ENCODE measurements at places on chromosomes 12 and 14. TPM values are rescaled to one million over a fixed set of nuclear protein-coding genes. Genes with fewer than 3 reads are reported as not detected.

DNA sequence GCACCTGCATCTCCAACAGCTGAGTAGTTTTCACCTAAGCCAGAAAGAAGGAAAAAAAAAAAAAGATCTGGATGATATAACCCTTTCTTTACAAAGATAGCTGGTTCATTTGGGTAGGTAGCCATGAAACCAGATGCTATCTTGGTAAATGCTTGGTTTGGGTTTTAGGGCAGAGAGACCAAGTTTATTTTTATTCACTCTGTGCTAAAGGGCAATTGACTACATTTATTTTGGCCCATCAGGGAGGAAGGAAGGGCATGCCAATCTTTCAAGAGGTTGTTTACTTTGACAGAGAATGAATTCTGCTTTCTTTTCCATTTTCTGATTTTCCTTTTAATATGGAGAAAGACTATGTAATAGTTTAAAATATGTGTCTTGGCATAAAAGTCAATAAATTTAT lies 91.0 kb downstream of the NTN4 start:
- no peaks in the 10 kb centered on the region for H3K4me1 ChIP-seq
- H3K27me3 ChIP-seq: no peaks in the 10 kb centered on the region
- H3K27ac ChIP-seq: no peak overlapping the region
- no peaks in the 10 kb centered on the region for H3K36me3 ChIP-seq
- no peak for DNase-seq
- H3K4me3 ChIP-seq: no peak overlapping the region

DNA sequence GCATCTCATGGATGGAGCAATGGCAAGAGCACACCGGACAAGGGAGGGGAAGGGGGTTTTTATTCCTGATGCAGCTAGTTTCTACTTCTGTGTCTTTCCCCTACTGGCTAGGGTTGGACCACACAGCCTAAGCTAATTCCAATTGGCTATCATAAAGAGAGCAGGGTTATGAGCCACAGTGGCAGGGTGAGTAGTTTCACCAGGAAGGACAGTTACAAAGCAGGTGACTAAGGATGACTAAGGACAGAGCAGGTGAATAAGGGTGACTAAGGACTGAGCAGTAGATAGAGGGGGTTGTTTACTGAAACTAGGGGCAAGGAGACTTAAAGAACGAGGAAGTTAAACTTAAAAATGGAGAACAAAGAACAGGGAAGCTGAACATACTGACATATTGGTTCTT lies 321.4 kb upstream of the SEL1L start:
- no peak for DNase-seq
- no peaks in the 10 kb centered on the region for H3K4me1 ChIP-seq
- H3K4me3 ChIP-seq: no peak overlapping the region
- no peaks in the 10 kb centered on the region for H3K36me3 ChIP-seq
- no peak overlapping the region for H3K27ac ChIP-seq

The WNT1 gene
- total RNA-seq: not detected

The LDHB gene
- total RNA-seq: 161 TPM

GRCh38 chr14:81384900-81385299 lies 15.2 kb downstream of the STON2 start:
- DNase-seq: no peak
- H3K36me3 ChIP-seq: no peaks in the 10 kb centered on the region
- H3K4me1 ChIP-seq: no peaks in the 10 kb centered on the region
- no peaks in the 10 kb centered on the region for H3K27me3 ChIP-seq

The TMEM229B gene
- 4.2 TPM for total RNA-seq

- no peaks in the 10 kb centered on the region for H3K36me3 ChIP-seq
- H3K4me1 ChIP-seq: no peaks in the 10 kb centered on the region
- H3K27ac ChIP-seq: no peak overlapping the region
- H3K4me3 ChIP-seq: no peak overlapping the region
- no peaks in the 10 kb centered on the region for H3K27me3 ChIP-seq
Measured at GRCh38 chr12:119375075-119375882, 40.8 kb downstream of the CCDC60 start.

- no peaks in the 10 kb centered on the region for H3K36me3 ChIP-seq
- H3K4me3 ChIP-seq: no peak overlapping the region
- H3K27ac ChIP-seq: no peak overlapping the region
- H3K4me1 ChIP-seq: peaks cover 40% of the 10 kb centered on the region
Measured at GRCh38 chr14:21072031-21072473, 1.9 kb downstream of the ARHGEF40 start.

DNA sequence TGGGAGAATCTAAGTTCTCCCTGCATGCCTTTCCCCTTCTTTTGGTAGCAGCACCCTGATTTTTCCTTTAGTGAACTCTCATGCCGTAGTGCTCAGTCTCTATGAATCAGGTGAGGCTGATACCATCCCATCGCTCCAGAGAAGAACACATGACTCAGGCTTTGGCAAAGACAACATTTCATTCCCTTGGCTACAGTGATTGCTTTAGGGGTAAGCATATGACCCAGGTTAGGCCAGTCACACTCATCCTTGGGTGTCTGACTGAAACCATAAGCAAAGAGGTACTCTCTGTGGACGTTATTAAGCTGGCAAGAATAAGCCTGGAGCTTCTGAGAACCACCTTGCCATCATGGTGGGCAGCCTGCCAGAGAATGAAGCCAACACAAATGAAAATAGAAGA lies 141.8 kb downstream of the MYRFL start:
- no peaks in the 10 kb centered on the region for H3K27me3 ChIP-seq
- H3K27ac ChIP-seq: no peak overlapping the region
- H3K36me3 ChIP-seq: no peaks in the 10 kb centered on the region
- H3K4me3 ChIP-seq: no peak overlapping the region

- peaks cover 27% of the 10 kb centered on the region for H3K27me3 ChIP-seq
- no peak for DNase-seq
- H3K4me3 ChIP-seq: no peak overlapping the region
- H3K4me1 ChIP-seq: peaks cover 21% of the 10 kb centered on the region
Measured at GRCh38 chr14:22427771-22428231, 161.2 kb downstream of the DAD1 start.

DNA sequence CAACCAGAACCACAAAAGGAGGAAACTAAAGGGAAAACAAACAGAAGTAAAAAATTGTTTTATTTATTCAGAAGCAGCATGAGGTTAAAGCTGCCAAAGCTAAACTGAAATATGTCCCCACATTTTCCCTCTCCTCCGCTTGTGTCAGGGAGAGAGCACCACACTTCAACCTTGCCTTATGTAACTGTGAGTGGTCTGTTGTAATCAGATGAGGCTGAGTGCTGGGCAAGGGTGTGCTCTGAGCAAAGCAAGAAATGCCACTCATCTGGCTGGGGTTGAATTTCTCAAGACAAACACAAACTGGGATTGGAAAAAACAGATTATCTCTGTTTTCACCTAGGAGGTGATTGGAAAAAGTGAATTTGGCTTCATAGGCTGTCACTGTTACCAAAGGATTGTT lies 12.2 kb downstream of the CAPZA3 start:
- no peak overlapping the region for H3K27ac ChIP-seq
- no peaks in the 10 kb centered on the region for H3K27me3 ChIP-seq
- H3K4me3 ChIP-seq: no peak overlapping the region
- H3K36me3 ChIP-seq: no peaks in the 10 kb centered on the region
- no peak for DNase-seq

GRCh38 chr14:94601884-94602391 lies 10.3 kb upstream of the SERPINA3 start:
- H3K27me3 ChIP-seq: no peaks in the 10 kb centered on the region
- DNase-seq: no peak
- H3K36me3 ChIP-seq: no peaks in the 10 kb centered on the region
- H3K4me3 ChIP-seq: no peak overlapping the region
- H3K4me1 ChIP-seq: no peaks in the 10 kb centered on the region

- no peaks in the 10 kb centered on the region for H3K36me3 ChIP-seq
- H3K27me3 ChIP-seq: no peaks in the 10 kb centered on the region
- no peak for DNase-seq
- no peak overlapping the region for H3K4me3 ChIP-seq
Measured at GRCh38 chr12:81378601-81379285, 300.9 kb downstream of the ACSS3 start.

The ANGEL1 gene
- 27.3 TPM for total RNA-seq

The ACVRL1 gene
- total RNA-seq: not detected

GRCh38 chr12:108299516-108299915 lies 39.6 kb downstream of the CMKLR1 start:
- no peaks in the 10 kb centered on the region for H3K27me3 ChIP-seq
- H3K36me3 ChIP-seq: no peaks in the 10 kb centered on the region
- no peak overlapping the region for H3K27ac ChIP-seq
- no peaks in the 10 kb centered on the region for H3K4me1 ChIP-seq

- no peak overlapping the region for H3K4me3 ChIP-seq
- DNase-seq: no peak
- no peak overlapping the region for H3K27ac ChIP-seq
Measured at GRCh38 chr12:103013741-103014300, 56.3 kb downstream of the ASCL1 start.

GRCh38 chr14:89015016-89015415 lies 190.6 kb downstream of the TTC8 start:
- no peaks in the 10 kb centered on the region for H3K4me1 ChIP-seq
- H3K4me3 ChIP-seq: no peak overlapping the region
- no peaks in the 10 kb centered on the region for H3K36me3 ChIP-seq
- no peak overlapping the region for H3K27ac ChIP-seq

All from B cell (primary cell).